ENCODE measurements at places on chromosomes 5 and 9. TPM values are rescaled to one million over a fixed set of nuclear protein-coding genes. Genes with fewer than 3 reads are reported as not detected.

The FLT4 gene
- 4.4 TPM for total RNA-seq

The KLHL3 gene
- 9.2 TPM for total RNA-seq

The FGF18 gene
- not detected for total RNA-seq

The KIF27 gene
- total RNA-seq: 3.4 TPM

The PRSS3 gene
- total RNA-seq: not detected

The CCDC180 gene
- total RNA-seq: 3.2 TPM

- no peak for DNase-seq
- H3K4me1 ChIP-seq: peaks cover 14% of the 10 kb centered on the region
- H3K36me3 ChIP-seq: peaks cover 70% of the 10 kb centered on the region
- no peak overlapping the region for H3K4me3 ChIP-seq
- no peaks in the 10 kb centered on the region for H3K27me3 ChIP-seq
These were observed 45.9 kb downstream of the LARP1 start for GRCh38 chr5:154801083-154801482.

DNA sequence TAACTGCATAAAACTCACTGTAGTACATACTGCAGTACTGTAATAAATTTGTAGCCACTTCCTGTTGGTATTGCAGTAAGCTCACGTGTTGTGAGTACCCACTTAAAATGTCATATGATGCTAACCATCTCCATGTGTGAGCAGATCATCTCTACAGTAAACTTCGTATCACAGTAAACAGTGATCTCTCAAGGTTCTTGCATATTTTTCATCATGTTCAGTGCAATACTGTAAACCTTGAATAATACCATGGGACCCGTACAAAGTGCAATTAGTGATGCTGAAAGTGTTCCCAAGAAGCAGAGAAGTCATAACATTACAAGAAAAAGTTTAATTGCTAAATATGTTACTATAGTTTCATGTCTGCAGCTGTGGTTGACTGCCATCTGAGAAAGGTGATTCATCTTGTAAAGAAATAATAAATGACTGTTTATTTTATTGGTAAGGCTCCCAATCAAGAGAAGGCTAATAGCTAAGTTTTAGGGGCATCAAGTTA, 253.8 kb upstream of the POU5F2 start:
- peaks cover 22% of the 10 kb centered on the region for H3K4me1 ChIP-seq
- peaks cover 7% of the 10 kb centered on the region for H3K36me3 ChIP-seq
- no peak for DNase-seq
- no peak overlapping the region for H3K27ac ChIP-seq
- no peaks in the 10 kb centered on the region for H3K27me3 ChIP-seq
- H3K4me3 ChIP-seq: no peak overlapping the region

DNA sequence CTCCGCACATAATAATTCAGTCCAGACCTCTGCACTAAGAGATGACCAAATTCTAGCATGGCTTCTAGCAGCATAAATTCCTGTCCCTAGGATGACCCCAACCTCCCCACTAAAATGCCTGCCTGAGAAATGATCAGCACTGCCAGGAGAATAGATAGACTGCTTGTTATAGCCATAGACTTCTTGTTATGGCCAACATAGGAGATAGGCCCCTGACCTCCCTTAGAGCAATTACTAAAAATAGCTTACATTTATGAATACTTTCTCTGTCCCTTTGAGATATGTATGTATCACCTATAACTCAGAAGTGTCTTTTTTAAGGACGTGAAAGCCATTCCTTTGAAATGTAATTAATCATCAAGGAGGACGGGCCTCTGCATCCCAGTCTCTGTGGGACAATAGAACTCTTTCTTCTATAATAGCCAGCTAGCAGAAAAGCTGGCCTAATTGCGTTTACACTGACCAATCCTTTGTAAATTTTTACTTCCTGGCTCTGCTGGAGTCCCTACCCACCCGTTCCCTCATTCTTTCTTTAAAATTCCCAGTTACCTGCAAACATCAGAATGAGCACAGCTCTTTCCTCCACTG, 1002.7 kb downstream of the CDH18 start:
- H3K27ac ChIP-seq: no peak overlapping the region
- no peak for DNase-seq
- H3K4me1 ChIP-seq: no peaks in the 10 kb centered on the region
- H3K36me3 ChIP-seq: no peaks in the 10 kb centered on the region
- H3K4me3 ChIP-seq: no peak overlapping the region
- no peaks in the 10 kb centered on the region for H3K27me3 ChIP-seq

DNA sequence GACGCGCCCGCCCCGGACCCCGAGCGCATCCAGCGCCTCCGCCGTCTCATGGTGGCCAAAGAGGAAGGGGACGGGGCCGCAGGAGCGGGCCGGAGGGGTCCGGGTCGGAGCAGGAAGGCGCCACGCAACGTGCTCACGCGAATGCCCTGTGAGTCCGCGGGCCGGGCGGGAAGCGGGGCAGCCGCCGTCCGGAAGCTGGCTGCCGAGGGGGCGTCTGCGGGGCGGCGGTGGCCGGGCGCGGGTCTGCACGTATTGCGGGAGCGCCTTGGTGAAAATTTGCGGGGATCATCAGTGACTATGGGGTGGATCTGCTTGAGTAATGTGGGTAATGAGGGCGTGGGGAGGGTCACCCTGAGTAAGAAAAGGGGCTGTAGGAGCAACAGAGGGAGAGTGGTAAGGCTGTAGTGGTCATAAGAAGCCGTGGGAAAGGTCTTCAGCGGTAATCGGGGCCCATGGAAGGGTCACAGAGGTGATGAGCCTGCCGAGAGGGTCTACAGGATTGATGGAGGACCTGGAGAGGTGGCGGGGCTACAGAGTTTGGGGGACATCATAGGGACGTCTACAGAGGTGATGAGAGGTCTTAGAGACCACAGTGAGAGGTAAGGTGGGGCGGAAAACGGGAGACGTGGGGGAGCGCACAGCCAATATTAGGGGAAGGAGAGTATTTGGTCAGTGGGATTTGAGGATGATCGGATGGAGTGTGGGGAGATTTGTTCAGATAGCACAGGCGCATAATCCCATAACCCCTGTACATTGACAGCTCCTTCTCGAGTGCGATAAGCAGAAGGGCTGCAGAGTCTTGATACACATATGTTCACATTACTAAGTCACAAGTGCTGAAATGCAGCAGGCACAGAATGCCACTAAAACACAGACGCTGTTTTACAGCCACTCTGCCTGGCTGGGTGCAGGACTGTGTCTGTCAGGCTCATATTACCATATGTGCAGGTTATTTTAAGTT, 819 bp downstream of the LSM11 start:
- H3K36me3 ChIP-seq: peaks cover 15% of the 10 kb centered on the region
- peak; percentile 30 for DNase-seq
- H3K4me3 ChIP-seq: peak overlapping the region; percentile 95
- H3K27me3 ChIP-seq: no peaks in the 10 kb centered on the region

DNA sequence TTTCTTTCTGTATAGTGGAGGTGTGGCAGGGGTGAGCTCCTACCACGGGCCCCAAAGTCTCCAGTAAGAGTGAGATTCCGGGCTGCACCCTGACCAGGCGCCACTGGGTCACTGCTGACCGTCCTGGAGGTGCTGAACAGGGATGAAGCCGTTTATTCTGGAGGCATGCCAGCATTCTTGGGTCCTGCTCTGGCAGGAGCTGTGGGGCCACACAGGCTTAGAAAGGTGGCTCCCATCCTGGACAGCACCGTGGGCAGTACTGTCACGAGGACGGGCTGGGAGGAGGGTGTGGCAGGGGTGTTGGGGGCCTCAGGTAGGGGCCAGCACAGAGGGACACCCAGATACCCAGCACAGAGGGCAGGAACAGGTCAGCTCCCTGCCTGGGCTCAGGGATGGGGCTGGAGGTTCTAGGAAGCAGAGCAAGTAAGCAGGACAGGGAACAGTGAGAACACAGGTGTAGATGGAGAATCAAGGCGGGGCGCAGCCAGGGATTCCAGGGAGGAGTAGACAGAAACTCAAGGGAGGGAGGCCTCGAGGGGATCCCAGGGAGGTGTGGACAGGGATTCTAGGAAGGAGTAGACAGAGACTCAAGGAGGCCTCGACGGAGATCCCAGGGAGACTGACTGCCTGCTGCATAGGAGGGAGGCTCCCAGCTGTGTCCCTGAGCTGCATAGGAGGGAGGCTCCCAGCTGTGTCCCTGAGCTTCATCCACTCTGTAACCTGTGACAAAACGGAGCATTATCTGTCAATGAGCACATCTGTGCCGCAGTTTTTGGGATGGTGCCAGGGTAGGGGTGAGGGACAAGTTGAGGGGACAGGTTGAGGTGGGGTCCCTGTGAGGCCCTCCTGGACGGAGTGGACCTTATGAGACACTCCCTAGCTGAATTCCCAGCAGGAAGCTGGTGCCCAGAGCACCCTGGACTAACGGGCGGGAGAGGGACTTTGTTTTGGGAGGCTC, 1.1 kb upstream of the PLEKHG4B start:
- no peaks in the 10 kb centered on the region for H3K36me3 ChIP-seq
- no peaks in the 10 kb centered on the region for H3K4me1 ChIP-seq
- H3K4me3 ChIP-seq: peak overlapping the region; percentile 26
- no peak for DNase-seq

- H3K27me3 ChIP-seq: no peaks in the 10 kb centered on the region
- no peak overlapping the region for H3K27ac ChIP-seq
- DNase-seq: no peak
- H3K4me3 ChIP-seq: no peak overlapping the region
These were observed 4.7 kb downstream of the NIPBL start for GRCh38 chr5:36881304-36881703.

DNA sequence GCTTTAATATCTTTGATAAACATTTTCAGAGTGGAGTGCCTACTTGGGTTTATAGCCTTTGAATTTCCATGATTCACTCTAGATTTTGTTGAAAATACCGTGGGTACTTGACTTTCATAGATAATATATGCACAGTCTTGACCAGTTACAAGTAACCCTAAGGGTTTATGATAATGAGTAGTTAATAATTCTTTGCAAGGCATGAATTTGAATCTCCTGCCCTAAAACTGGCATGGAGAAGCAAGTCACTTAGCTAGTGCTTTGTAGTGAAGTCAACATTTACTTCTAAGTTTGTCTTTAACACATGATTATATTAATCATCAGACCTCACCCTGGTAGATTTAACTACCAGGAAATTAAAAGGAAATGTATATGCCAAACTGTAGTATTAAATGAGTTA, 115.8 kb downstream of the CWC27 start:
- no peak for DNase-seq
- H3K27me3 ChIP-seq: no peaks in the 10 kb centered on the region
- H3K36me3 ChIP-seq: peaks cover 6% of the 10 kb centered on the region

DNA sequence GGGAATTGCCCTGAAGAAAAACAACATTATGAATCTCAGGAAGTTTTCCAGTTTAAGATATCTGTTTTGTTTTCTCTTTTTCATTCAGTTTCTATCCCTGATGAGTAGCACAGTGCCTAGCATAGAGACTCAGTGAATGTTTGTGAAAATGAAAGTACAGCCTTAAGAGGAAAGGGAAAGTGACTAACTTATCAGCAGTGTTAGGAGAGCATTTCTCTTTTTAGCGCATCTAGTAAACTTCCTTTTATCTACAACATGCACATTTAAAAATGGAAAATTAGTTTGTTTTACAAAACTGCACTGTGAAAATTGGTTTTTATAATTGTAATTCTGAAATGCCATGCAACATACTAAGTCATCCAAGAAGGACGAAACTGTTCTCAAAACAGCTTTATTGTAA, 110.8 kb downstream of the SMARCA2 start:
- peaks cover 44% of the 10 kb centered on the region for H3K36me3 ChIP-seq
- H3K4me1 ChIP-seq: peaks cover 30% of the 10 kb centered on the region
- H3K4me3 ChIP-seq: no peak overlapping the region
- no peaks in the 10 kb centered on the region for H3K27me3 ChIP-seq
- peak overlapping the region; percentile 78 for H3K27ac ChIP-seq

DNA sequence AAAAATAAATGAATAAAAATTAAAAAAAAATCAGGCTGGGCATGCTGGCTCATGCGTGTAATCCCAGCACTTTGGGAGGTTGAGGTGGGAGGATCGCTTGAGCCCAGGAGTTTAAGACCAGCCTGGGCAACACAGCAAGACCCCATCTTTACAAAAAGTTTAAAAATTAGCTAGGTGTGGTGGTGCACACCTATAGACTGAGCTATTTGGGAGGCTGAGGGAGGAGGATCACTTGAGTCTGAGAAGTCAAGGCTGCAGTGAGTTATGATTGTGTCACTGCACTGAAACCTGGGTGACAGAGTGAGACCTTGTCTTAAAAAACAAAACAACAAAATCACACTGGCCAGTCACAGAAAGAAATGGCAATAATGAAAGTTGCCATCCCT, 3.4 kb upstream of the CNTRL start:
- peak overlapping the region; percentile 97 for H3K4me3 ChIP-seq
- peaks cover 9% of the 10 kb centered on the region for H3K36me3 ChIP-seq
- peak overlapping the region; percentile 87 for H3K27ac ChIP-seq
- H3K27me3 ChIP-seq: no peaks in the 10 kb centered on the region

DNA sequence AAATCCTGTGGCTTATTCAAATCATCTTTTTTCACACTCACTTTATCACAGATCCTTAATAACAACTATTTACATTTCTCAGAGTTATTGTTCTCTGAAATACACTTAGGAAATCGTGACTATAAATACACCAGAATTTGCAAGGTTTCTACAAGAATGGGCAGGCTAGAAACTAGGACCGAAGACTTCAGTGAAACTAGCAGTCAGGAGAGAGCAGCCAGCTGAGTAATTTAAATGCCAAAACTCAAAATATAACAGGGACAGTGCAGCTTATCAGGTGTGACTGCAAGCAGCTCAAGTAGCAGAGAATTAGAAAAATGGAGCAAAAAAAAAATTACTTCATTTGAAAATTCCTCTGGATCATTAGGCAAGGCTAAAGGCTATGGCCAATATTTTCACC, 719.3 kb upstream of the ZNF608 start:
- DNase-seq: no peak
- no peaks in the 10 kb centered on the region for H3K4me1 ChIP-seq
- H3K27ac ChIP-seq: no peak overlapping the region
- no peak overlapping the region for H3K4me3 ChIP-seq

DNA sequence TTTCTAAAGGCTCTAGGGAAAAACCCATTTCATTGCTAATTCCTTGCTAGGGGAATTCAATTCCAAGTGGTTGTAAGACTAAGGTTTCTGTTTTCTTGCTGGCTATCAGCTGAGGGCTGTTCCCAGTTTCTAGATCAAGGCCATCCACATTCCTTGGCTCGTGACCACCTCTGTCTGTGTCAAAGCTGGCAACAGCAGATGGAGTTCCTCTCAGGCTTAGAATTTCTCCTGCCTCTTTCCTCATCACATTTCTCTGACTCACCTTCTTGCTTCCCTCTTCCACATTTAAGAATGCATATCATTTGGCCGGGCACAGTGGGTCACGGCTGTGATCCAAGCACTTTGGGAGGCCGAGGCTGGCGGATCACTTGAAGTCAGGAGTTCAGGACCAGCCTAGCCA, 19.0 kb downstream of the DAB2IP start:
- peaks cover 12% of the 10 kb centered on the region for H3K27me3 ChIP-seq
- H3K36me3 ChIP-seq: no peaks in the 10 kb centered on the region
- no peak overlapping the region for H3K4me3 ChIP-seq
- H3K27ac ChIP-seq: no peak overlapping the region
- no peak for DNase-seq

GRCh38 chr5:136999787-137000186, 499.3 kb downstream of the SPOCK1 start:
- no peaks in the 10 kb centered on the region for H3K36me3 ChIP-seq
- H3K4me1 ChIP-seq: no peaks in the 10 kb centered on the region
- H3K27me3 ChIP-seq: no peaks in the 10 kb centered on the region
- no peak overlapping the region for H3K27ac ChIP-seq
- H3K4me3 ChIP-seq: no peak overlapping the region

Data from activated CD8-positive, alpha-beta T cell treated with anti-CD3 and anti-CD28 coated beads for 36 hours (primary cell).